Stimulated activated CD4-positive, alpha-beta T cell treated with anti-CD3 and anti-CD28 coated beads, Interleukin-12 subunit alpha, Interleukin-12 subunit beta, amount 100 ng/mL, for 24 hours (primary cell): ENCODE measurements at places on chromosomes 1 and 21.

DNA sequence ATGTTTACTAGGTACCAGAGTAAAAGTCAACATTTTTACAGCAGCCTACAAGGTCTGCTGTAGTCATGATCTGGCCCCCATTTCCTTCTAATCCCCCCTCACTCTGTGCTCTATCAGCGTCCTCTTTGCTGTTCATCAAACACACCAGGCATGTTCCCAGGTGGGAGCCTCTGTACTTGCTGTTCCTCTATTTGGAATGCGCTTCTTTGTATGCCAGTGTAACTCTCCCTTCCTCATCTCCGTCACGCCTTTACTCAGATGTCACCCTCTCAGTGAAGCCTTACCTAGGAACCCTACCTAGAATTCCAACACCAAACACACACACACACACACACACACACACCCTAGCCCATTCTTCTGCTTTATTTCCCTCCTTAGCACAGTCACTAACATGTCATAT lies 21.0 kb downstream of the TP53BP2 start:
- no peak for DNase-seq

DNA sequence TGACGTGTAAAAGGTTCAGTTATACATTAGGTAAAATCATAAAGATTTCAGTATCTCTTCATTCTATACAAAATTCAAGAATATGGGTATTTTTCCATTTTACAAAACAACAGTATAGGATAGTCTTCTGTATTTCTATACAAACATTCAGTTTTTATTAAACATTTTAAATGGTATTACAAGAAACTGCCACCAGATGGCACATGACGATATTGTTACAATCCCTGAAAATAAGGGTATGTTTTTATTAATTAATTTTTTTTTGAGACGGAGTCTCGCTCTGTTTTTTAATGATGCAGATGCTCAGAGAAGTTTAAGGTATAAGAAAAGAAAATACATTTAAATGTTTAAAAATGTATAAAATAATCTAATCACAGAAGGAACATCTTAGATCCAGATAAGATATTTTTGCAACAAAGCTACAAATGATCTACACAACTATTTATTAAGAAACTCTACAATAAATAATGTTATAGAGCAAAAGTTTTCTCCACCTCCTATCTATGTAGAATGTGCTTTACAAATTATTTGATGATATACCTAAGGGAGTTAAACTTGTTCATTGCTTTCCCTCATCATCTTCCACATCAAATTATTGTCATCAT lies 23.5 kb upstream of the RSBN1 start:
- no peak for DNase-seq

DNA sequence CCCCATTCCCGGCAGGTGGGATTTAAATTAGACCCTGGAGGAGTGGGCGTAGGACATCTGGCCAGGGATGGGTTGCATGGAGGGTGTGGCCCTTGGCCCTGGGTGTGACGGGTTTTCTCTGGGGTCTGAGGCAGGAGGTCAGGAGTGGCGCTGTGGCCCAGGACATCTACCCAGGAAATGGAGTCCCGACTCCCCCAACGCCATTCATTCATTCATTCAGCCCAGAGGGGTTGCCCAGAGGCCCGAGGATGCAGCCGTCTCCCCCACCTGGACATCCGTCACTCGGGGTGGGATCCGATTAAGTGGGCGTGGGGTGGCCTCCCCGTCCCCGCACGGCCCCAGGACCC lies 663 bp downstream of the ATP13A2 start:
- no peak for DNase-seq

- DNase-seq = no peak
These were observed 44.5 kb downstream of the CD55 start for GRCh38 chr1:207366022-207366421.

DNA sequence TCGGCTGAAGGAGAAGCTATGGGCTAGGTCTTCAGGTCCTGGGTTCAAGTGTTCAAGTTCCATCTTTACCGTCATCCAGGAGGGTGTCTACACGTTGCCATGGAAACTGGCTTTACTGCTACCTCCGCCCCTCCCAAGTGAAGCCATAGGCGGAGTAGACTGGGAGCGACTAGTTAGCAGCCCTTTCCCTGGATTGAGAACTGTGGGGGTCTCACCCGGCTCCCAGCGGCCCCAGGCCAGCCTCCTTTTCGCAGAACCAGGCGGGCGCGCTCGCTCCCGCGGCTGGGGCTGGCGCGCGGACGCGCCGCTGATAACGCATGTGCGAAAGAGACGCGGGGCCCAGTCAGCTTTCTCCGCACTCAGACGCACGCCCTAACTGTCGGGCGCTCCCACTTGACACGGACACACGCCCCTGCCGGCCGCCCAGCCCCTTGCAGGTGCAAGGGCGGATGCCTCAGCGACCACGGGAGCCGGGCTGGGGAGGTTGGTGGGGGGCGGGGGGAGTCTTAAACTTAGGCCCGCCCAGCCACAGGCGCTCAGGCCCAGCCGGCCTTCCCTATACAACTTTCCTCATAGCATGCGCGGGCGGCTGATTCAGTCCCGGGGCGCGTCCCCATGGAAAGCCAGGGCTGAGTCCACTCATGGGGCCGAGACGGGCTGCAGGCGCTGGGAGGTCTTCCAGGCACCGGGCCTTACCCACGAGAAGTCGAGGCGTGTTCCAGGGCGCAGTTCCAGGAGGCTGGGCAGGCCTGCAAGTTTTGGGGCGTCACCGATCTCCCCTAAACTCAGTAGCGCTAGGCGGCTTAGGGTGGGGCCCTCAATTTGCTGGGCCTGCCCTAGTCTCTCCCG lies 7.4 kb downstream of the EFNA4 start:
- peak; percentile 72 for DNase-seq

- no peak for DNase-seq
These were observed 85.3 kb upstream of the SERBP1 start for GRCh38 chr1:67515324-67516080.

DNA sequence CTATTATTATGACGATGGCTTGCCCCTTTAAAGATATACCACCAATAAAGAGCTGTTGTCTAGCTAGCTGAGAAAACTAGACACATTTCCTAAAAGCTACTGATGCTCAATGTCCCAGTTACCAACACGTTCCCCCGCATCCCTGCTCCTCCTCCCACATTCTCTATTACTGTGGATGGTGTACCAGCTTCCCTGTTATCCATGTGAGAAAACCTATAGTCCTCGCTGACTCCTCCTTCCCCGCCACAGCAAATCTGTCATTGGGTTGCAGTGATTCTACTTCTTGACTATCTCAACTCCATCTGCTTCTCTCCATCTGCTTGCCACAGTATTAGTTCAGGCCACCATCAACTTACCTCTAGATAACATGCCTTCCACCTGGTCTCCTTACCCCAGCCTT lies 337.5 kb downstream of the KCNH1 start:
- no peak for DNase-seq

GRCh38 chr1:168834225-168834872 lies 105.3 kb upstream of the DPT start:
- DNase-seq = no peak

DNA sequence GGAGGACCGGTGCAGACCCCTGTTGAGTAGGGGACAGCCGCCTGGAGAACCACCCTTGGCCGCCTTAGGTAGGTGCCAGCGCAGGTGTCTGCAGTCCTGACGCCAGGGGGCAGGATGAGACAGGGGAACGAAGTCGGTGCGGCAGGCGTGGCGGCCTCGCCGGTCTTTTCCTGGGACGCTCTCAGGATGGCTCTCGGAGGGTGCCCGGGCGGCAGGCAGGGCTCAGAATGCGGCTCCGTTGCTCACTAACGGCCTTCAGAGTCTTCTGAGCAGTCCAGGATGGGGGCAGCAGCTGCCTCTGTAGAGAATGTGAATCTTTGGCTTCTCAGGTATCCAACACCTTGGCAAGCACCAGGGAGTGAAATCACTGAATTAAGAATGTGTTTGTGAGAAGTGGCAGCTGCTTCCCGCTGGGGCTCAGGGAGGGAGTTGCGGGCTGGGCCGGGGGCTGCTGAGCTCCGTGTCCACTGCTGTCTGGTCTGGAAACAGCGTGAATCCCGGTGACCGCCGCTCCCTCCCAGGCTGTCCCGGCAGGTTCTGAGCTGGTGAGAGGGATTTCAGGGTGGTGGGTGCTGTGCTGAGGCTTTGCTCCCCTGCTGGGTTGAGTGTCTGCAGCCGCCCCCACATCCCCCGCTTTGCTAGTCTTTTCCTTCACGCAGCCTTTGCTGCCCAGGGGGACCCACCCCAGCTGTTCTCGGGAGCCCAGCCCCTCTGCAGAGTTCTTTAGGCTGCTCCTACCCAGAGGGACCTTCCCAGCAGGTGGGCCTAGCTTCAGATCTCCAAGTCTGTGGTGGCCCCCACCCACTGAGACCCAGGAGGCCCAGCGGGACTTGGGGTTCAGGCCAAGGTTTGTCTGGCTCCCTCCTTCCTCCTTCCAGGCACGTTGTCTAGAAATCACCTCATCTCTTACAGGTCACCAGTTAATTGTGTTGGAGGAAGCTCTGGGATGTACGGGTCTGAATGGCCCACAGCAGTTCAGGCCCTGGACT lies 11.1 kb upstream of the C1orf174 start:
- DNase-seq = peak; percentile 75

DNA sequence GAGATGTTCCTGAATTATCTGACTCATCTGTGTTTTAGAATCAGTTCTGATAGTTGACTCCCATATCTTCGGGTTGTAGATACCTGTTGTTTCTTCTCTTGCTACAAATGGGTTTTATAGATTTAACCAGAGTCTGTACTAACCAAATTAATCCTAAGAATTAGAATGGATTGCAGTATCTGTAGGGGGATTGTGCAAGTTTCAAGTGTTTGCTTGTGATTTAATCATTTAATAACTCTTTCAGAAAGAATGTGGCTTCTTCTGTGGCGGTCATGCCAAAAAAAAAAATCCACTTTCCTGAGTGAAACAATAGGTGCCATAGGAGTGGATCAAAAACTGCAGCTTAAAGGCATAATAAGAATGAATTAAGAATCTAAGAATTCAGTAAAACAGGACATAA lies 9.4 kb downstream of the IPO9 start:
- no peak for DNase-seq

DNA sequence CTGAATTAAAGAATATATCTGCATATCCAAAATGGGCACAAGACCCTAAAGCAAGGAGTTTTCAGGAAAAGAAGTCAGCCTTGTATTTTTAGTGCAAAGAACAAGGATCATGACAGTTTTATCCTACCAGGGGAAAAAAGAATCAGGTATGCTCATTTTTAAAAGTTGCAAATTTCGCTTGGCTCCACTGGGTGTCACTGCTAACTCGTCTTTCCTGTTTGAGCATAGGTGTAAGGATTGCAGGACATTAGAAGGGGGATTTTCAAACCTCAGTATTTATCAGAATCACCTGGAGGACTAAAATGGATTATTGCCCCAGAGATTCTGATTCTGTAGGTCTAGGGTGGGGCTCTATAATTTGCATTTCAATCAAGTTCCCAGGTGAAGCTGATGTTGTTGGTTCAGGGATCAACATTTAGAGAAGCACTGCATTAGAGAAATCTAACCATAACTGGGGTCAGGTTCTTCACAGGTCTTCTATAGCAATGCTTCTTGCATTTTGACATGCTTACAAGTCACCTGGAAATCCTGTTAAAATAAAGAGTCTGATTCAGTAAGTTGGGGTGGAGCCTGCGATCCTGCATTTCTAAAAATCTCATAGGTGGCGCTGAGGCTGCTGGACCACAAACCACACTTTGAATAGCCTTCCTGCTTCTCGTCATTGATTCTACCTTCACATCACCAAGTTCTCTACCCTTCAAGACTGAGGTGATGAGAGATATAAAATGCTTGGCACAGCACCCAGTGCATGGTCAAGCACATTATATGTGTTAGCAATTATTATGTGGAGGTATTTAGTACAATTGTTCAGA lies 39.6 kb downstream of the NUF2 start:
- DNase-seq = no peak

- DNase-seq = no peak
These were observed 13.1 kb downstream of the ZP4 start for GRCh38 chr1:237877631-237878030.

GRCh38 chr1:11629184-11630016 lies 24.8 kb downstream of the FBXO2 start:
- DNase-seq = no peak

GRCh38 chr1:166379447-166379846 lies 212.6 kb upstream of the FAM78B start:
- no peak for DNase-seq

GRCh38 chr1:118486199-118486598 lies 301.2 kb upstream of the SPAG17 start:
- DNase-seq = no peak

- no peak for DNase-seq
These were observed 101.6 kb downstream of the TLR5 start for GRCh38 chr1:223041481-223041880.

GRCh38 chr1:206001476-206001888 lies 1.7 kb downstream of the RAB7B start:
- peak; percentile 26 for DNase-seq

- DNase-seq = no peak
These were observed 30.3 kb downstream of the SMIM12 start for GRCh38 chr1:34829250-34829649.

DNA sequence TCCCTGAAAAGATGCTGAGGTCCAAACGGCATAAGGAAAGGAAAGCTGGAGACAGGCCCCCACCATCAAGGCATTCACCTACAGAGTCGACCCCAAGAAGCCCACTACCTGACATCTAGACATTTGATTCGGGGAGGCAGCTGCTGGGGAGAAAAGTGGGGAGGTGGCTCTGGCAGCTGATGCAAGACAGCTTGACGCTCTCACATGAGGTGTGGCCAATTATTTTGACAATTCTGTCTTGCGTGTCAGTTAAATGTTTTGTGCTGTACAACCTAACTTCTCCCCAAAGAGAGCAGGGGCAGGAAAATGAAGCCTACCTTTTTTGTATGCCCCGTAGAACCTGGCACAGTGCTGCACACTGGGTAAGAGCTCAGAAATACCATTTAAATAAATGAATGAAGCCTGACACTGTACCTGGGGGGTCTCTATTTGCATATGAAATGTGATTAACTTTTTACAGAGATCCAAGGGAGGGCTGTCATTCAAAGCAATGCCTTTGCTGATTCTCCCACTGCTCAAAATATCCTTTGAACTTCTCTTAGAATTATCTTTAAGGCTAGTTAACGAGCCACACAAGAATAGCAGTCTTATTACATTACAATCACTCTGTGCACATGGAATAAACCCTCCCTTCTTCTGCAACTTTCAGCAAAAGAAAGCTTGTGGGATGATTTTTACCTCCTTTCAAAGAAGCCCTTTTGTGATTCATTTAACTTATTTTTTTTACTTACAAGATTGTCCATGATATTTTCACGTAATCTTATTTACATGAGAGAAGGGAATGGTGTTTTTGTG lies 163.2 kb downstream of the TNR start:
- no peak for DNase-seq

GRCh38 chr1:228373004-228373680 lies 33.5 kb downstream of the TRIM11 start:
- no peak for DNase-seq

GRCh38 chr1:238955934-238956333 lies 430.4 kb upstream of the CHRM3 start:
- DNase-seq = no peak

- DNase-seq = peak; percentile 22
These were observed 1.7 kb upstream of the ADAR start for GRCh38 chr1:154609398-154610380.

GRCh38 chr1:5646486-5647149 lies 345.6 kb downstream of the NPHP4 start:
- DNase-seq = no peak
